Urothelium cell line (cell line): ENCODE measurements at places on chromosomes 3 and 15.

GRCh38 chr3:194095464-194095863 lies 40.5 kb upstream of the HES1 start:
- no peak for DNase-seq

DNA sequence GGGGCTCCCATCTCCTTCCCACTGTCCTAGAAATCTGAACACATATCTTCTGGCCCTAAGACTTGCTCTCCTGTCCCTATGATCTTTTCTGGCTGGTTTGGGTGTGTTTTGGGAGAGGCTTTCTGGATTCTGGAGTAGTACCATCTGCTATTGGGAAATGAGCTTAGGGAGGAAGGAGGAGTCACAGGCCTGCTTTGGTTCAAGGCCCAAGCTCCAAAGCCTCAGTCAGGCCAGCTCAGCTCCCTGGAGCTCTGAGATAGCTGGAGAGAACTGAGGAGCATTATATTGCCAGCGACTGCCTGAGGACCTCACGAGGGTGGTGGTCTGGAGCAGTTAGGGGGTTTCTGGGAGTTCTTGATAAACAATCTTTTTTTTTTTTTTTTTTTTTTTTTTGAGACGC lies 18.7 kb downstream of the RASGRF1 start:
- no peak for DNase-seq

GRCh38 chr15:40338041-40338657 lies 2.6 kb downstream of the CCDC9B start:
- DNase-seq = peak; percentile 89

- no peak for DNase-seq
These were observed 33.5 kb downstream of the NEDD4 start for GRCh38 chr15:55959744-55960447.

- DNase-seq = no peak
These were observed 57.7 kb downstream of the BFSP2 start for GRCh38 chr3:133457465-133458067.

DNA sequence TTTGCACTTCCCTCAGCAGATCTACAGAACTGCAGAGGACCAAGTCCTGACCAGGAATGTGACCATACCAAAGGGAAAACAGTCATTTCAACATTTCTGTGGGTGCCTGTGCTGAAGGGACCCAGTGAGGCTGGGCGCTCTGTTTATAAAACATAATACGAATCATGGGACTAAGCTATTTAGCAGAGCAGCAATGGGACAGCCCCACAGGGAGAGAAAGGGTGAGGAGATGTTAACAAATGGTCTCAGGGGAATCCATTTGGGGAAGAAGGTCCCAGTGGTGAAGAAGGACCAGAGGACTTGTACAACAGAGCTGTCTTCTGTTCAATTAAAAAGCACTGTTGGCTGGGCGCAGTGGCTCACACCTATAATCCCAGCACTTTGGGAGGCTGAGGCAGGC lies 1025.4 kb downstream of the FHIT start:
- DNase-seq = no peak

GRCh38 chr3:55555873-55556618 lies 68.9 kb upstream of the WNT5A start:
- no peak for DNase-seq

DNA sequence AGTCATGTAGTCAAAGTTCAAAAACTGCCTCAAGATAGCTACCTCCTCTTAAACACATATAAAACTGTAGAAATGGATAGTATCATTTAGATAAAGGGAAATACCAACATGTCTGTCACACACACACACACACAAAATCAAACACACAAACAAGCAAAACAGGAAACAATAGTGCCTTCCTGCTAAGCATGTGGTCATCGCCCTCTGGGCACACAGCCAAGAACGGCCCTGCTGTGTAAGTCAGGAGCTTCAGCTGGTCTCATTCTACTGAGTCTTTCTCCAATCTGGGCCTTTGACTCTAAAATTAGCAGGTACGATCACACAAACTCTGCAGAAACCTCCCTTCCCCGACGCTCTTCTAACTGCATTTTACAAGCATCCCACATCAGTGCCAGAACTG lies 272.2 kb upstream of the CHRNA7 start:
- DNase-seq = peak; percentile 67

DNA sequence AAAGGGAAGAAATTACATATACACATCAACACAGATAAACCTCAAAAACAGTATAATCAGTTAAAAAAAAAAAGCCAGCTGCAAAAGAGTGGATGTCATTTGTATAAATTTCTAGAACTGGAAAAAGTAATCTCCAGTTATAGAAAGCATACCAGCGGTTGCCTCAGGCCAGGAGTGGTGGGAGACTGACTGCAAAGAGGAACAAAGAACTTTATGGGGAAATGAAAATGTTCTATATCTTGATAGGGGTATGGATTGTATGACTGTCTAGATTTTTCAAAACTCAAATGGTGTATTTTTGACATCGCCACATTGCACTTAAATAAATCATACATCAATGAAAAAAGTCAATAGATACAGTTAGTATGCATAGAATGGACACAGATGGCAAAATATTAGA lies 241.6 kb downstream of the SCAPER start:
- DNase-seq = no peak

GRCh38 chr15:33592864-33593263 lies 282.1 kb downstream of the RYR3 start:
- no peak for DNase-seq

DNA sequence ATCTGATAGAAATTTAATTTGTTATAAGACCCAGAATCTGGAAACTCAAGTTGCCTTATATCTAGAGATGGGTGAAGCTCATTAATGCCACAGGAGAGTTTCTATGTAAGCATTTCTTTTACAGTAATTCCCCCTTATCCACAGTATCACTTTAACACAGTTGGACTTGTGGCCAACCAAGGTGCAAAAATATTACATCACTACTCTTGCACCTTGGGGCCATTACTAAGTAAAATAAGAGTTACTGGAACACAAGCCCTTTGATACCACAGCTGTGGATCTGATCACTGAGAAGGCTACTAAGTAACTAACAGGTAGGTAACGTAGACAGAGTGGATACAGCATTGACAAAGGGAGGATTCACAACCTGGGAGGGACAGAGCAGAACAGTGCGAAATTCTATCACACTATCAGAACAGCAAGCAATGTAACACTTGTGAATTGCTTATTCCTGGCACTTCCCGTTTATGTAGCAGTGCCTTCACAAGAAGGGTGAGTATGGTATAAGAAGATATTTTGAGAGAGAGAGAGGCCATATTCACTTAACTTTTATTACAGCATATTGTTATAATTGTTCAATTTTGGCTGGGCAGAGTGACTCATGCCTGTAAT lies 33.9 kb upstream of the TOPBP1 start:
- no peak for DNase-seq

DNA sequence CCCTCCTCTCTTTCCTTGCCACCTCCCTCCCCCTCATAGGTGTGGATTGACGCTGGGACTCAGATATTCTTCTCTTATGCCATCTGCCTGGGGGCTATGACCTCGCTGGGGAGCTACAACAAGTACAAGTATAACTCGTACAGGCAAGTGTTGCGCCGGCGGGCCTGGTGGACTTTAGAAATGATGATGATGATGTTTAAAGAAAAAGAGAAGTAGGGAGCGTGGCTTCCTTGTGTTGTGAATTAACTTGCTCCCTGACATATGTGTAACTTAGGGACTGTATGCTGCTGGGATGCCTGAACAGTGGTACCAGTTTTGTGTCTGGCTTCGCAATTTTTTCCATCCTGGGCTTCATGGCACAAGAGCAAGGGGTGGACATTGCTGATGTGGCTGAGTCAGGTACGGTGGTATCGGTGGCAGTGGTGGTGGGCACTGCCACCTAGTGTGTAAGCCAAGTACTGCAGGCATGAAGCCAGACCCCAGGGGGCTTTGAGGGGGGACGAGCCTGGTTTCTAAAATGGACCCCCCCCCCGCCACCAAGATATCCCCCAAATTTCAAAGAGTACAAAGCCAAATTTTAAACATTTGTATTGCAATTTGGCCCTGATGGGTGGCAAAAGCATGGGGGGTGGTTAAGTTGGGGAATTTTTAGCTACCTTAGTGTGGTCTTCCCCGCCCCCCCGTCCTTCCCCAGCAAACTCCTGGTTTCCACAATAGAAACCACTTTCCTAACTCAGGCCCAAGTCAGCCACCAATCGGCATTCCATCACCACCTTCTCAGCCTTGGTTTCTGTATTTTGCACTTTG lies 65.6 kb downstream of the SLC6A6 start:
- peak; percentile 79 for DNase-seq

DNA sequence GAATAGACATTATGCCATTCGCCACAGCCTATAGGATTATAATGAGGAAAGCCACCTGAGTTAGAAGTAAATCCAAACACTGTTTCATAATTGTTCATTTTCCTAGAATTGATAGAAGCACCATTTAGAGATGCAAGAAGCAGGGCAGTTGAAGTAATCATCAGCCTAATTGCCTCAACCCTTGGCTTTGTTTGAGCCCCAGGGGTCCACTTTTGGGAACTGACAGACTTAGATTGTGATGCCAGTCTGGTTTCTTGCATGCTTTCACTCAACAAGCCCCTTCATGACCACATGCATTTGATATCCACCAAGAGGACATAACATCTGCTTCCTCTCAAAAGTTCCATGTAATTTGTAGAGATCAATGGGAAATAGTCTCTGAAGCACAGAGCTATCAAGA lies 97.2 kb upstream of the COL8A1 start:
- DNase-seq = no peak

DNA sequence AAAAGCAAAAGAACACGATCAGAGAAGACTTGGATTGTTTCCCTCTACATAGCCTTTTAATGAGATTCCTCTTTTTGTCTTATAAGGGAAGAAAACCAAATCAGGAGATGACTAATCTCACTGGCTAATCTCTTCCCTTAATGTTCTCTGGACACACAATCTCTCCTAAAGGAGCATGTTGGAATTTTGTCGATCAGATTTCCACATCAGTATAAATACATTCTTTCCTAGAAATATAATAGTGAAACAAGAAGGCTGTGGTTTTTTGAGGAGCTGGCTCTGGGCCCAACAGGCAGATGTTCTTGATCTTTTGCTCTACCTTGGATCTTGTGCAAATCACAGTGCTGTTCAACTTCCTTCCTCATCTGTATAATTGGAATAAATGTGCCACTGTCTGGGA lies 94.0 kb downstream of the GTPBP8 start:
- DNase-seq = peak; percentile 52

- no peak for DNase-seq
These were observed 88.0 kb downstream of the PEX5L start for GRCh38 chr3:179948740-179949139.

GRCh38 chr3:14933820-14934425 lies 13.5 kb upstream of the NR2C2 start:
- DNase-seq = no peak

GRCh38 chr3:39166134-39166710 lies 12.8 kb upstream of the CSRNP1 start:
- DNase-seq = peak; percentile 75

GRCh38 chr15:25954398-25954797 lies 91.3 kb upstream of the ATP10A start:
- no peak for DNase-seq

GRCh38 chr3:98972155-98972554 lies 70.7 kb upstream of the DCBLD2 start:
- peak; percentile 44 for DNase-seq

- no peak for DNase-seq
These were observed 75.4 kb downstream of the XXYLT1 start for GRCh38 chr3:195195321-195196209.

DNA sequence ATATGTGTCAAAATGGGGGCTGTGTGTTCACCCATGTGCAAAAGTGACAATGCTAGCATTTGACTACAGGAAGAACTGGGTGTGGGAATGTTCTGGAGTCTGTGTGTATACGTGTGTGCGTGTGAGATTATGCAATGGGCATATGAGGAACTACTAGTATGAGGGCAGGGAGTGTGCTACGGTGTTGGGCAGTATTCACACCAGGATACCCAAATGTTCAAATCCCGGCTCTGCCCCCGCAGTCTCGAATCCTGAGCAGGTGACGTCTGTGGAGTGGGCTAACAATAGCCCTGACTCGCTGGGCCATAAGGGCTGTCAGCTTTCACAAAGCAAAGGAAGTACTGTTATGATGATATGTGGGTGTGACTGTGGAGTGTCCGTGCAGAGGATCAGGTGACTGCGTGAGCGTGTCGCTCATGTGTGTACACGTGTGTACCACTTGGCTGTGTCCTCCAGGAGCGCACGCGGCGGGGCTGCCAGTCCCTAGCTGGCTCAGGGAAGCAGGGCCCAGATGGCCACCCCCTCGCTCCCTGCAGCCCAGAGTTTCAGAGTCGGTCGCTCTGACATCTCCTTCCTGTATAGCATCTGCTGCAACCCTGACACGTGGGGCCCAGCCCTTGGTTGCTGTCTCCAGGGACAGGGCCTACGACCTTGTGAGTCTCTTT lies 27.2 kb downstream of the IQSEC1 start:
- DNase-seq = no peak

- no peak for DNase-seq
These were observed 14.0 kb downstream of the C3orf22 start for GRCh38 chr3:126544596-126545281.

DNA sequence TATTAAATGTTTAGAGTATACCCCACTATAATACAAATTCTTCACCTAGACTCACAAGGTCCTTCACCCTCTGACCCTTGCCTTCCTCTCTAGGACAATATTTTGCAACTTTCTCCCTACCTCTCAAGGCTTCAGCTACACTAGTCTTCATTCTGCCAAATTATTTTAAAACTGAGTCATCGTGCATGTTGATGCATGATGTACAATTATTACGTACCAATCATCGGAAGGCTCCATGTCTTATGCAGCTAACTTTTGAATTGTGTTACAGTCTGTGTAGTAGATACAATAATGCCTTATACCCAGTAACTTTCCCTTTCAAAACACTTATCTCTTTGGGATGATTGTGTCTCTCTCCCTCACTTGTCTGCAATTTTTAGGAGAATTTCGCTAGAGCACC lies 98.5 kb upstream of the ROBO2 start:
- DNase-seq = no peak

DNA sequence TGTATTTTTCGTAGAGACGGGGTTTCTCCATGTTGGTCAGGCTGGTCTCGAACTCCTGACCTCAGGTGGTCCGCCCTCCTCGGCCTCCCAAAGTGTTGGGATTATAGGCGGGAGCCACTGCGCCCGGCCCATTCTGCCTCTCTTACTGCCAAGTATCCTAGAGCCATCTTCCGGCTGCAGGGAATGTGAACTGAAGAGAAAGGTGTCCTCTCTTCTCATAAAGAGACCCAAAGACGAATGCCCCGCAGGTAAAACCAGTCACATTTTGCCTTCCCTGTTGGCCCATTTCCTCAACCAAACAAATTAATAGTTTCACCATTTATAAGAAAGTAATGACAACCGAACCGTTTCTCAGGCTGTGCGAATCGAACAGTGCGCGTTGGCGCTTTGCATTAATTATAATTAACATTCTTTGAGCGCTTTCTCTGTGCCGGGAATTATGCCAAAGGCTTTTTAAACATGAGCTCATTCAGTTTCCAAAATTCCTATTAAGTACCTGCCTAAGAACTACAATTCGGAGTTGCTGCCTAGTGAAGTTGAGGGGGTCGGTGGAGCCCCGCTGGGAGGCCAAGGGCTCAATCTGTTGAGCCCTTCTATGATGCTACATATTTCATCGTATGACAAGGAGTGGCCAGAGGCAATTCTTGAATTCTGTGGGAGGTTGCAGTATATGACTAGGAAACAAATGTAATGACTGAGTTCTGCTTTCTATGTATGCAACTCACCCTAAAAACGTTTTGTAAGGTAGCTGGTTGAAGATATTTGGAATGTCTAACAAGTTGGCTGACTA lies 819 bp upstream of the RPL24 start:
- DNase-seq = peak; percentile 13

GRCh38 chr3:113141543-113141942 lies 69.8 kb upstream of the BOC start:
- DNase-seq = no peak
